ENCODE measurements at places on chromosomes 5 and 9. TPM values are rescaled to one million over a fixed set of nuclear protein-coding genes. Genes with fewer than 3 reads are reported as not detected.

DNA sequence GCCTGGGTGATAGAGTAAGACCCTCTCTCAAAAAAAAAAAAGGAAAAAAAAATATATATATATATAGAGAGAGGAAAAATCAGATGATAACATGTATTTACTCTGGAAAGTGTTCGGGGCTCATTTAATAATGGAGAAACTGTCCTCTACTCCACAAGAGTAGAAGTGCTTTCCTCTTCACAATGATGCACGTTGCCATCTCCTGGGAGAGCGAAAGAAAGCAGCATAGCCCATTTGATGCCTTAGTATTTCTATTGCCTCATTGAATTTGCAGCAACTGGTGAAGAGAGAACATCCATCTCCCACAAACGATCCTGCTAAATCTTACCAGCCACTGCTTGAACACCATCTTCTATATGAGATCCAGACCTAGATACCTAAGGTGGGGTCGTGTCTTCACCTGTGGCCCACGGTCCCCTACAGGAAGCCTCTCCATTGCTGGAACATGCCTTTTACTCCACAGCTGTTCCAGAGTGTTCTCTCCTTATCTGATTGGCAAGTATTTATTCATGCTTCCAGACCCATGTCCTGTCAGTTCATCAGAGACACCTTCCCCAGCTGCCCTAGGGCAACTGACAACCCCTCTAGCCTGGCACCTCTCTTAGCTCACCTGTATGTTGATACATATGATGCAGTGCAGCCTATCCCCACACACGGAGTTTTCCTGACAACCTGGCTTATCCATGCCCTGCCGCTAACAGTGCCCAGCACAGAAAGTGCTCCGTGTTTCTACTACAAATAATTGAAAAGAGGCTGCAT is 115.3 kb downstream of the MARCHF11 start:
- DNase-seq, result no peak

DNA sequence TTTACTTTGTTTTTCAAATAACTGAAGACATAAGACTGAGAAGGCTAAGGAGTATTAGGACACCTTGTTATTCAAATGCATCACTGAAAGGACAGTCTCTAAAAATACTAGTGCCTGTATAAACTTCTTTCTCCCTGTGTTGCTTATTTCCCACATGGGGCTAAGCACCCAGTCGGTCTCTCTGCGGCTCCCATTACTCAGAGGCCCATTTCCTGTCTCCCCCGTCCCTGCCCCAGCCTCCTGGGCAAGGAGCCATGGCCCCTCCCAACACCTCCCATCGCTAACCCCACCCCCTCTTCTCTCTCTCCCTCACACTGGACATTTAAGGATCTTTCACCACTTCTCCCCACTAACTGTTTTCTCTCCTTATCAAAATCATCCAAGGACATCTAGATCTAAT is 81.9 kb downstream of the EBF1 start:
- DNase-seq, result no peak

GRCh38 chr9:108551030-108551841 is 304.6 kb downstream of the ACTL7B start:
- no peak for DNase-seq

- no peak for DNase-seq
Measured at GRCh38 chr5:139740992-139741672, 54.5 kb upstream of the PSD2 start.

GRCh38 chr9:16637911-16638310 is 232.6 kb downstream of the BNC2 start:
- no peak for DNase-seq

GRCh38 chr5:180117000-180117725 is 45.6 kb upstream of the RNF130 start:
- no peak for DNase-seq

DNA sequence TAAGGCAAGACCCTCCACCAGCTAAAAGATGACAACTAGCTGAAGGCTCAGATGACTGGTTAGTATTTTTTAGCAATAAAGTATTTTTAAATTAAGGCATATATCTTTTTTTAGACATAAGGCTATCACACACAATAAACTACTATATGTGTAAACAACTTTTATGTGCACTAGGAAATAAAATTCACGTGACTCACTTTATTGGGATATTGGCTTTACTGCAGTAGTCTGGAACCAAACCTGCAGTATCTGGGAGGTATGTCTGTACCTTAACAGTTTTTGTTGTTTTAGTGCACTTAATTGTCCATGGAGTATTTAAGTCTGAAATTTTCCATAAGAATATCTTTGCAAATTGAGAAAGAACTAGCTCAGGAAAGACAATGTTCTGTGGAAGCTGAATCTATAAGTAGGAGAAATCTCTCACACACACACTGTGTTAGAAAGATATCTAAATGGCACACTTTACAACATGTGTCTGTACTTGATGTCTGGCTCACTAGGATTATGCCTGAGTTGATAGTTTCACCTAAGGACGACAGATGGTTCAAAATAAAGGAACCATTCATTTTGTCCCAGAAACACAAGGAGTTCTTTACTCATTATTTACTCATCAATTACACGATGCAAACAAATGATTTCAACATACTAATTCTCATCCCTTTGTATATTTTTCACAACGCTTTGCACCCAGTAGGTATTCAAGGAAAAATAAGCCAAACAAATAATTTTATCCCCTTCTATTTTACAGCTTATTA is 4.6 kb downstream of the RAPGEF6 start:
- no peak for DNase-seq

DNA sequence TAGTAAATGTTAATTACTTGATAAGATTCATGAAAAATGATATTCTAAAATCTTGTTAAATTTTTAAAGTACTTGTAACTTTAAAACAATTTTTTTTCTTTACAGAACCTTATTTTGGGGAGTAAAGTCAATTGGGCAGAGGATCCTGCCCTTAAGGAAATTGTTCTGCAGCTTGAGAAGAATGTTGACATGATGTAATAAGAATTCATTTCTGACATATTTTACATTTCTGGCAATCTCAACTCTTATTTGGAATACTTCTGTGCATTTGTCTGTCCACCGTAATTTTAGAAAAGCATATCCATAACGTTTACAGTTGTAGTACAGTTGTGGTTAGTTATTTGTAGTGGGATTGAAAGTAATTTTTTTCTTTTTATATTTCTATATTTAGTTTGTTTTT is 20.2 kb downstream of the CENPH start:
- DNase-seq, result no peak

DNA sequence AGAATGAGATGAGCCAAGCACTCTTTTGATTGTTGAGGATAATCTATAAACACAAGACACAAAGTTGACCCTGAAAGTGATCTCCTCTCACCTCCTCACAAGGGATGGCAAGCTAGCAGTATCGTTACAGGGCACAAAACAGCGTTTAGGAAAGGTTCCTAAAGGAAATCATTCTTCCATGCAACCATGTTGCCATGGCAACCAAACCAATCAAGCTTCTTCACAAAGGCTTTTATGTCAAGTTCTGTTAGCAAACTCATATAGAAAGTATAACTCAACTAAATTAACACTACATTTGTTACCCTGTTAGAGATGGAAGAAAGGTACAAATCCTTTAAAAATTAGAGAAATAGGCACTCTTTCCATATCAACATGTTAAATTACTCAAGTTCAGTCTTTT is 1016.8 kb upstream of the DMAC1 start:
- DNase-seq, result peak; percentile 8

HAVCR1 gene
- not detected for total RNA-seq

CCL28 gene
- not detected for total RNA-seq

SPATA31D4 gene
- not detected for total RNA-seq

GABRG2 gene
- total RNA-seq, result 2.8 TPM

- DNase-seq, result no peak
Measured at GRCh38 chr9:128169492-128169891, 9.4 kb downstream of the BBLN start.

GABRA6 gene
- not detected for total RNA-seq

- no peak for DNase-seq
Measured at GRCh38 chr5:96871027-96871399, 5.3 kb upstream of the ERAP2 start.

GRCh38 chr9:129247285-129248153 is 69.5 kb upstream of the IER5L start:
- DNase-seq, result no peak

DNA sequence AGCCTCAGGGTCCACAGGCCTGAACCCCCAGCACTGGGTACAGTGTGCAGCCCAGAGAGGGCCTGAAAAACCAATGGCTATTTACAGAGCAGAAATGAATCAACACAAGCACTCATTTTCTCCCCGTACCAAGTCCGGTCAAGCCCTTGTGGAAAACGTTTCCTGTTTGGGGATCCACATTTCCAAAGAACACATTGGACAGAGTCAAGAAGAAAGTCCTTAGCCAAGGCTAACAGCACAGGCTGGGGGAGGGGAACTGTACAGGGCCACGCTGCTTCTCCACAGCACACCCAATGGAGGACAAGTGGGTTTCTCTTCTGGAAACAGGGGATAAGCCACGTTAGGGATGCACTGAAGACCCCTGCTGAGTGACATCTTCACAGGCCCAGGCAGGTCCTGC is 62.3 kb downstream of the NSUN2 start:
- no peak for DNase-seq

DNA sequence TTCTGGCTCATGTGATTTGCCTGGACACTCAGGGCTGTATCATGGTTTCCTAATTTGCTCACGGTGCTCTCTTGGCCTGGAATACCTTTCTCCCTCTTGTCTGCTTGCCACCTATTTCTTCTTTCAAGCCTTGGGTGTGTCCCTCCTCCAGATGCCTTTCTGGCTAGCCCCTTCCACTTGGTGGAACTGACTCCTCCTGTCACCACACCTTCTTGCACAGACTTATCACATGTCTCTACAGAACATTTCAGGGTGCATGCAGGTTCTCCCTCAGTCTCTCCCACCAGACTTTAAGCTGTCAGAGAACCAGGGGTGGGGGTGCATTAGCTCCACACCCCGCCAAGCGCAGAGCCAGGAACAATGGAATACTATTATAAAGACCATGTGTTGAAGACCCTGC is 1.9 kb downstream of the TBC1D2 start:
- no peak for DNase-seq

GRCh38 chr9:78280982-78281668 is 15.8 kb upstream of the PSAT1 start:
- DNase-seq, result no peak

GRCh38 chr5:149464796-149465489 is 85.9 kb upstream of the IL17B start:
- DNase-seq, result no peak

- no peak for DNase-seq
Measured at GRCh38 chr5:64838376-64838775, 69.6 kb downstream of the CWC27 start.

DNA sequence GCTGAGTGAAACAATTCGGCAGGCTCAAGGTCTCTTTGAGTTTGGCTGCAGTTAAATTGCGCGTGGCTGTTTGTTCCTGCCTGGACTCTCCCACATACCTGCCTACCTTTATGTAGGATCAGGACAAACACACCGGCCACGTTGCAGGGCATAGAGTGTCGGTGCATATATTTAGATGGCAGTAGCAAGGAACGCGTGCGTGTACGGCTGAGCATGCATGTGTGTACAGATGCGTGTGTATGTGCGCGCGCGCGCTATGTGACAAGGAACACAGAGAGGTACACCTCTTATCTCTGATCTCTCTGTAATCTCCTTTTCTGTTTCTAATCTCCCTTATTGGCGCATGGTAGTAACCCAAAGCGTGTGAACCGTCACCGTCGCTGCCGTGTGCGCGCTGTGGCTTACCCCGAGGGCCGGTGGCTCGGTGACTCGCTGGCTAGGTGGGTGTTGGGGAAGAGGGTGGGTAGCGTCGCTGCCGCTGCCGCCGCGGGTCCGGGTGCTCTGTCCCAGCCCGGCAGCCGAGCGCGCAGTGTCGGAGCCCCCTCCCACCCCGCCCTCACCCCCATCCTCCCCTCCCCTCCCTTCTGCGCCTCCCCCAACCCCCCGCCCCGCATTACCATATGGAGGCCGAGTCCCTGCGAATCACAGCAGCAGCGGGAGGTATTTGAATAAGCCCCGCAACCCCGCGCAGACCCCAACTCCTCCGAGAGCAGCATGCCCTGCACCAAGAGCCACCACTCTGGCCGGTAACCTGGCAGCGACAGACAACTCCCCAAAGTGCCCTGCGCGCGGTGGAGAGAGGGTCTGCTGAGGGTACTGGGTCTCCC is 204.8 kb downstream of the MEF2C start:
- DNase-seq, result no peak

- no peak for DNase-seq
Measured at GRCh38 chr5:1435369-1435768, 9.9 kb downstream of the SLC6A3 start.

- no peak for DNase-seq
Measured at GRCh38 chr5:38453921-38454320, 102.5 kb downstream of the LIFR start.

DNA sequence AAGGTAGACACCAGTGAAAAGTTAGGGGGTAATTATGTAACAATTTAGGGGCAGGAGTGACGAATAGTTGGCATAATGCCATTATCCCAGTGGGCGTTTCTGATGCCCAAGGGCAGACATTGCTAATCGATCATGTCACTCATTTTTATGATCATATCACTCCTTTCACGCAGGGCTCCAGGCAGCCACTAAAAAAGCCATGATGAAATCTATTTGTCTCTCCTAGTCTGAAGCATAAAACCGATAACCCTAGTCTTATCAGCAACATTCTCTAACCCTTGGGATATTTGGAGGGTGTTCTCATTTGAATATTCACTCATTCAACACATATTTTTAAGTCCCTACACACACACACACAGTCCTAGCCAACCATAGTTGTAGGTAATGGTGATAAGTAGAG is 114.9 kb downstream of the NMUR2 start:
- no peak for DNase-seq

DNA sequence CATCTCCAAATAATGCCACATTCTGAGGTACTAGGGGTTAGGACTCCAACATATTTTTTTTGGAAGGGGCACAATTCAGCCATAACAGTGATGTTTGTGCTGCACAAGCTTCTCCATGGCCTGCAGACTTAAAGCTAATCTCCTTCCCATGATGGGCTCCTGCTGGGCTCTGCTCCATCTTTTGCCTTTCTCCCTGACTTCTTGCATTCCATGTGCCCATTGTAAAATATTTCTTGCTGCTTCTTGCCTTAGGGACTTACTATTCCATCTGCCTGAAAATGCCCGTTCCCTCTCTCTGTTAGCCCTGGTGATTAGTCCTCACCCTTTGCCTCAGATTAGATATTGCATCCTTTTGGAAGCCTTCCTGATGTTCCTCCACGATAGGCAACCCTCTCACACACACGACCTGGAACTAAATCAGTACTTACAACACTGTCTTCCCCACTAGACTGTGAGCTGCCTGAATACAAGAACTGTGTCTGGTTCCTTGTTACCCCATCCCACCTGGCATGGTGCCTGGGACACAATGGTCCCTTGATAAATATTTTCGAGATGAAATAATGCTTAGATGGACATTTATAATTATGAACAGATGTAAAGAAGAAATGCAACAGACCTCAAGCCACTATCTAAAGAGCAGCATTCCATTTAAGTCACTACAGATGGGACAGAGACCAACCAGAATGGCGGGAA is 33.5 kb downstream of the OR1J1 start:
- DNase-seq, result no peak

TDRD7 gene
- 1.5 TPM for total RNA-seq

SLC45A2 gene
- 0.36 TPM for total RNA-seq

GRCh38 chr9:13805546-13805945 is 508.4 kb downstream of the NFIB start:
- DNase-seq, result no peak

Data from neural crest cell (in vitro differentiated cells).